ENCODE measurements at places on chromosomes 7 and 10.

DNA sequence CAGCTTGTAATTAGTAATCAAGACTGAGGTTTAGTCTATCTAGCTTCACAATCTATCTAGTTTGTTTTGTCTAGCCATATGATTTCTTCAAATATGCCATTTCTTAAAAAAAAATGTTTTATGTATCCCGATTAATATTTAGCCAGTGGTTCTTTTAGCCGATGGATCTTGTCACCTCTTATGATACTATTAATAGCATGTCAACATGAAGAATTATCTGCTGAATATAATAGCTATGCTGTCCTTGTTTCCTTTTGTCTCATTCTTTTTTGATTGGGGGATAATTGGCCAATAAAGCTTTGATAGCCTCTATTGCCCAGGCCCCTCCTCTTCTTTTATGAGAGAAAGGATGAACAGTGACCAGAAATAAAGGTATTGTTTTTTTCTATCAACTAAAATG, 32.8 kb downstream of the PTEN start:
- no peak for DNase-seq

GRCh38 chr7:24384362-24385030, 100.5 kb downstream of the NPY start:
- no peak for DNase-seq

DNA sequence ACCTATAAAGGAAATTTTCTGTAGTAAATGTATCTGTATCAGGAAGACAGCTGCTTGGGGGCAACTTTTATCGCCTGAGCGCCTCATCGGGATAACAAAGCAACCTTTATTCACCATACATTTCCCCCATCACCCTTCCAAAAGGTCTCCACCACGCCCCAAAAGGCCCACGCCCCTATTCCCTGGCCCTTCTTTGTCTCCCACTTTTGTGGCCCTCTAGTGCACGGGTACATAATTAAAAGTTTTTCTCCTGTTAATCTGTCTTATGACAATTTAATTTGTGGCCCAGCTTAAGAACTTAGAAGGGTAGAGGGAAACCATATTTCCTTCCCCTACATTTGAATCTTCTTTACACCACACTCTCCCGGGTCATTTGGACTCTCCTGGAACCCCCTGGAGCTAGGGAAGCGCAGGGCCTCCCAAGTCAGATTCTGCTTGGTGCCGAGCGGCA, 625 bp downstream of the RP9 start:
- peak; percentile 63 for DNase-seq

GRCh38 chr7:26398427-26398755, 106.7 kb downstream of the SNX10 start:
- peak; percentile 89 for DNase-seq

DNA sequence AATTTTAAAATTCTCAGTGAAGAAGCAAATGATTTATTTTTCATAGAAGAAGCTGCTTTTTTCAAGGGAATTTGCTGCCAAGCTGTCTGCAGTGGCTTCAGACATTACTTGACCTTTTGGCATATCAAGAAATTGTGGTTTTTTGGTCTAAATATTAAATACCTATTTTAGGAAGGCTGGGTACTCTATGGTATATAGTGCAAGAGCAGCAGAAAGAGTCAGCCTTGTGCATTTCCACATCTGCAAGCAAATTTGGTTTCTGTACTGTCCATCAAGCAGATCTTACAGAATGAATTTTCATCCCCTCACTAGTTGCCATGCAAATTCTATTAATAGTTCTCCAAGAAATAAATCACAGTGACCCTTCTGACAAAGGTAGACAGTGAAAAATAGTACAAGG, 222.0 kb downstream of the BICC1 start:
- no peak for DNase-seq

GRCh38 chr10:124694481-124695220, 49.5 kb downstream of the FAM53B start:
- no peak for DNase-seq

DNA sequence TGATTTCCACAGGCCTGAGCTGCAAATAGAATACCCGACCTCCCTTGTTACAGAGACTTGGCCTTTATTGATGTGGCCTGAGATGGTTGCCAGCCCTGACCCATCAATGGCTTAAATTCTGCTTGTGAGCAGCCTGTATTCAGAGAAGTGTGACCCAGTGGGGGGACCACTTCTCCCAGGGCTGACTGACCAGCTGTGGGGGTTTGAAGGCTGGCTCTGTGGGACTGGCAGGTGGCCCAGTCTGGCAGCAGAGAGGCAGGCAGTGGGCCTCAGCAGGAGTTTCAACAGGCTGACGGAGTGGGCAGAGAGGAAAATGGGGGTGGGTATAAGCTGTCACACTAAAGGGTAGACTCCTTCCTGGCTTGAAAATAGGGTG, 12.2 kb upstream of the PPIF start:
- DNase-seq, result no peak

GRCh38 chr7:87447116-87447635, 28.3 kb downstream of the ABCB4 start:
- DNase-seq, result no peak

GRCh38 chr10:69957886-69958555, 94.6 kb upstream of the MACROH2A2 start:
- peak; percentile 47 for DNase-seq

DNA sequence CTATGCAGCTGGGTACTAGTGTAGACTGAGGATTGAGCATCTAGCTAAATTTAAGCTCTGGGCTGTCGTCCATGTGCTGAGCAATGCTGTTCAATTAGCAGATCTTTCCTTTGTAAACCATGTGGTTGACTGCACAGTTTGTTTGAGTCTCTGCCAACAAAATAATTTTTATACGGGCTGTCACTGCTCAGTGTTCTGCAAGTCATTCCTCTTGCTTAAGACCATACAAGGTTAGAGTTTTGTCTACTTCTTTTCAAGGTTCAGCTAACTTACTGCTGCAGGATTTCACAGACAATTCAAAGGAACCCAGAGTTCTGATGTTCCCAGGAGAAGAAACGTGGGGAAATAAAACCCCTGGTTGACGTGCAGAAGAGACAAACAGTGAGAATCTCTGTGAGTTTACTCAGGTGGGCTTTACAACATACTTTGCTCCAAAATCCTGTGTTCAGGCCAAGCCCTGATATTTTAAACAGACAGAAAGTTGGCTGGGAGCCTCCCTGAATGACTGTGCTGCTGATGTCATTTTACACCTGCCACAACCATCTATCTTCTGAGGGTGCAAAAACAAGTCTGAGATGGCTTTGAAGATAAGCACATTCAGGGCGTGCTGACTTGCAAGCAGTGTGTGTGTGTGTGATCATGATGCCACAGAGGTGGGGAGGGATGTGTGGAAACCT, 177.1 kb upstream of the SVIL start:
- no peak for DNase-seq

DNA sequence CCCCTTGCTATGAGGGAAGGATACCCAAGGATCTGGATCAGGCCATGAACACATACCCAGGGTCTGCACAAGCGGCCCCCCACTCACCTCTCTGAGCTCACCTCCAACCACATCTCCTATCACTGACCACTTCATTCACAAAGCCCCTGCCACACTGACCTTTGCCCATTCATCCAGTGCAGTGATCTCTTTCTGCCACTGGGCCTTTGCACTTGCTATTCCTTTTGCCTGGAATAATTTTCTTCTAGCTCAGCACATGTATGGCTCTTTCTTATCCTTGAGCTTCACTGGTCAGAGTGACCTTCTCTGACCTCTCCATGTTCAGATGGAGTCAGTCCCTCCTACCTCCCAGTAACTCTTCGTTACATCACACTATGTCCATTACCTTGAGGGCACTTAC, 48.3 kb downstream of the ADRA2A start:
- no peak for DNase-seq

DNA sequence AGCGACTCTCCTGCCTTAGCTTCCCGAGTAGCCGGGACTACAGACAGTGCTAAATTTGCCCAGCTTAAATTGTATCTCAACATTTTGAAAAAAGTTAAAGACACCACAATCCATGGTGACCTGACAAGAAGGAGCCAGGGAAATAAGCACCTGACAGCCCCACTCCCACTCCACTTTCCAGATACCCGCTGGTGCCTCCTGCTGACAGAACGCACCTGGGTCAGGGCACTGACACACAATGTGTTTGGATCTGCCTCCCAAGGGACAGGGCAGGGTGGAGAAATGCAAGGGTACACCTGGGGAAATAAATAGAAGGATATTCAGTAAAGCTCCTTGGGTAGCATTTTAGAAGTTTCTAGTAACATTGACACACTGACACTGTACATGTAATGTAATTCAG, 58.9 kb upstream of the OPN4 start:
- DNase-seq, result no peak

- no peak for DNase-seq
Measured at GRCh38 chr10:132666705-132667341, 119.1 kb downstream of the NKX6-2 start.

- peak; percentile 45 for DNase-seq
Measured at GRCh38 chr10:100528921-100529474, 673 bp downstream of the NDUFB8 start.

DNA sequence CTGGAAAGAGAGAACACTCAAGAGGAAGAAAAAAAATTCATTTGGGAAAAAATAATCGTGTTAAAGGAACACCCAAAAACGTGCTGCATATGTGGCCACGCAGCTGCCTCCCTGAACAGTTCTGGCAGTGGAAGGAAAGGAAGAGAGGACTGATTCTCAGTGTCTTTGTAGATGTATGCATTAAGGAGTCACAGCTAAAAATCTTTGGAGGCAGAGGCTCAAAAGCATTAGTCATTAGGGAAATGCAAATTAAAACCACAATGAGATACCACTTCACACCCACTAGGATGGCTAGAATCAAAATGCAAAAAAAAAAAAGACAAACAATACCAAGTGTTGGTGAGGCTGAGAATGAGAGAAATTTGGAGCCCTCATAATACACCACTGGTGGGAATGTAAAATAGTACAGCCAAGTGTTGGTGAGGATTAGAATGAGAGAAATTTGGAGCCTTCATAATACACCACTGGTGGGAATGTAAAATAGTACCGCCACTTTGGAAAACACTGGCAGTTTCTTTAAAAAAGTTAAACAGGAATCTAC, 134.7 kb downstream of the SLIT1 start:
- DNase-seq, result no peak

GRCh38 chr7:94394437-94395140, at the start of gene COL1A2:
COL1A2 (plus strand) TSS chr7:94394895; CDS start chr7:94395032, 137 bp downstream.
- DNase-seq, result no peak

- DNase-seq, result peak; percentile 51
Measured at GRCh38 chr7:141074162-141074991, 513 bp downstream of the TMEM178B start.

- no peak for DNase-seq
Measured at GRCh38 chr10:53325066-53325465, 552.5 kb upstream of the MBL2 start.

DNA sequence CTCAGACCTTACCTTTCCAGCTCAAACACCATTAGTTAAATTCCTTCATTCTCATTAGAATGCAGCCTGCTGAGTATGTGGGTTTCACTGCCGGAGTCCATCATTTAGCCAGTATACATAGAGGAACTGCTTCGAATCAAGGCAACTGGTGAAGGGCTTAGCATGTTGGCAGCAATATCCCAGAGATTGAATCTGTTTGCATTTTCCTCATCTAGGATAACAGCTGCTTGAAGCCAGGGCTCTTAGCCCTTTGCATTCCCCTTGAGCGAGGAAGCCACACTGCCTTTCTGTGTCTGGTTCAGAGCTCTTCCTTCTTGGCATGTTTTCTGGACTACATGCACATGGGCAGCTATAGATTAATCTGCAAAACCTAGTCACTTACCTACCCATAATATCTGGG, 14.7 kb downstream of the NODAL start:
- no peak for DNase-seq

DNA sequence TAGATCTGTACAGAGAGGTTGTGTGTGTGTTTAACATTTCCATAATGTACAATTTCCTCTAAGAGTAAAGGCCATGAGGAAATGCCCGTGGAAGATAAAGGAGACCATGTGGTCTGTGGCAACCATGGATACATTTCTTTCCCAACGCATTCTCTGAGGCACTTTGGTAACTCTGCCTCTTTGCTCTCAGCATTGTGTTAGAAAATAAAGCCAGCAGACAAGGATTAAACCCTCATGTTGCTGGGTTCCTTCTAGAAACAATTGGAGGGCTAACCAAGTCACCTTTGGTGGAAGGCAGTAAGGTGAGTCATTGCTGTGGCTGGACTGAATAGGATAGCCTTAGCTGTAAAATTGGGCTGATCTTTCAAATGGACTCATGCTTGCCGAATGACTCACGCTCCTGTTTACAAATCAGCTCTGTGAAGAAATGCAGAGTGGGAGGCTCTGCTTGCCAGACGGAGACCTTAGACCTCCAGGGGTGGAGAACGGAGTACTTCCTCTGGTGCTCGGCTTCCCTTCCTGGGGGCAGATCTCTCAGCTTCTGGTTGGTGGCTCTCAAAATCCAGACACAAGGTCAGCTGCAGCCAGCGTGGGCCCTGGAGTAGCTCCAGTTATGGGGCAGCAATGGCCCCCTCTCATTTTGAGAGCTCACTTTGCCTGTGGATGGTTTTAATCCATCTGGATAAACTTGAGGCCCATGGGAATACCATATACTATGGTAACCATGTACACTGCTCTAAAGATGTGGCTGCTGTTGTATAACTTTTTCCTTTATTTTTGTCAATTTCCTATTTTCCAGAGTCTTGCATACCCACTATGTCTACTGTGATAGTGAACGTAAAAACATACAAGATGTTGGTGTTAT, 137.3 kb downstream of the TCF7L2 start:
- no peak for DNase-seq

- DNase-seq, result no peak
Measured at GRCh38 chr10:6236349-6237198, 33.8 kb downstream of the PFKFB3 start.

DNA sequence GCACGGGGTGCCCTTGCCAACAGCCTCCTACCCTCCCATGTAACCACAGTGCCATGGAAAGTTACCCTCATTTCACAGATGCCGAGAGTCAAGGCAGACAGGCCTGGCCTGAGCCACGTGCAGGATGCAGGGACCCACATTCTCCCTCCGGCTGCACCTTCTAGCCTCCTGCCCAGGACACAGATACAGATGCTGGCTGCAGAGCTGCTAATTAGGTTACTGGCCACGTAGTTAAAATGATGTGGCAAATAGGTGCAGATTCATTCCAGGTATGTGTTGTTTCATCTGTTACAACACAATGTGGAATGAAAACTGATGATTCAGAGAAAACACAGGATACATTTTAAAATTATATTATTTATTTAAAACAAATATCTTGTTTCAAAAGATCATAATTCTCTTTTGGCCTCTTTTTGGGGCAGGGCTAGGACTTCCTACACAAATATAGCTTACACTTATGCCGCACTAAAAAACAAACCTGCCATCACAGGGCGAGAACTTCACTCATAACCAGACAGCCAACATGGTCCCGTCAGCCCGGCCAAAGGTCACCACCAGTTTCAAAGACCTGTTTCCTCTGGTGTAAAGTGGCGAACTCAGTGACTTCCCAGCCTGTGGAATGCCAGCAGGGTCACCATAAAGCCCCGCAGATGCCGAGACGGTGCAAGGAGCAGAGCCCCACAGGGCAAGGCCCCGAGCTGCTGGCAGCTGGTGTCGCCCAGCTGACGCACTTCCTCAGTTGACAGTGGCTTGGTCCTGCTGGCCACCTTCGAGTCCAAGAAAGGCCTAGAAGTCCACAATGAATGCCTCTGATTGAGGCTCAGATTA, 83.5 kb downstream of the TNS3 start:
- DNase-seq, result no peak
